ENCODE measurements at places on chromosomes 5 and 9.
A peak's percentile ranks its signal among the peaks of the same experiment; 100 is the strongest.

DNA sequence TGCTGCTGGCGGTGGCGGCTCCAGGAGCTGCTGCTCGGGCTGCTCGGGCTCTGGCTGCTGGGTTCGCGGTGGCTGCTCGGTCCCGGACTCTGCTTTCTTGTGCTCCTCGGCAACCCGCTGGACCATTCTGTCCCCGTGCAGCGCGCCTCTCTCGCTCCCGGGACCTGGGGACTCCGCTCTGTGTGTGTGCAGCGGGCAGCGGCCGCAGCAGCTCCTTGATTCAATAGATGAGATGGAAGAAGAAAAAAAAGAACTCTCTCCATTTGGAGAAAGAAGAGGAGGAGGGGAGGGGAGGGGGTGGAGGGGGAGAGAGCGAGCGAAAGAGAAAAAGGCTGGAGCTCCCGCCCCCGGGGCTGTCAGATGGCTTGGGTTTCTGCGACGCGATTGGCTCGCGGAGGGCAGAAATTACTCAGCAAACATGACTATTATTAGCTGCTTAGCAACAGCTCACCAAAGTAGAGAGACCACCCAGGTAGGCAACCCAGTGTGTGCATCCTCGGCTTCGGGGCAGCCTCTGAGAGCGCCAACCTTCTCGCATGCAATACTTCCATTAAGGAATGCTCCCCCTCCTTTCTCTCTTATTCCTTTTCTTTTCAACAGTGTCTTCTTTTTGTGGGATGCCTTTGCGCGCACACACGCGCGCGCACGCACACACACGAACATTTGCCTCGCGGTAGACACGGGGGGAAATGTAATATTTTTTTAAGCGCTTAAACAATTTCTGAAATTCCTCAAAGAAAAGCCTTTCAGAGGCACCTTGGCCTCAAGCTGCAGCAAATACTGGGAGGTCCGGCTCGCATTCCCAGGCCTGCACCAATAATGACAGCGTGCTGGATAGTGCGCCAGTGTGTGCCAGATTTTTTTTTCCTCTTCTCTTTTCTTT, 7.6 kb downstream of the PTCH1 start:
- no peak for DNase-seq

DNA sequence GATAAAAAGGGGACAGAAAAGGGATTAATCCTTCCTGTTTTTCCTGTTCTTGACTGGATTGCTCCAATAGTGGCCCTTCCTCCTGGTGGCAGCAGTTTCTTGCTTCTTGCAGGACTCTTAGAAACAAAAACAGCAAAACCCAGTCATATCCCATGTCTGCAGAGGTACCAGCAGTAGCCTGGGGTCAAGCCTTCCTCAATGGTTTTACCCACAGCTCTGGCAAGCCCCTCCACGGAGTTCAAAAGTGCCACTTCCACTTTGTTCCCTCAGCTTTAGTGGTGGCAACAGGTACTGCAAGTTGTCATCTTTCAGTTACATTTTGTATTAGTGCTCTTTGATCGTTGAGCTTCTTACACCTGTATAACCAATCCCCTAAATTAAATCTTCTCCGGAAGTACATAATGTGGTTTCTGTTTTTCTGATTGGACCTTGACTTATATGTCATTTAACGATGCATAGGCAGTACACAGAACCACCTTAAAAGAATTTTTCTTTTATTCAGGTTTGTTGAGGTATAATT, 8.7 kb upstream of the RANBP6 start:
- no peak for DNase-seq

DNA sequence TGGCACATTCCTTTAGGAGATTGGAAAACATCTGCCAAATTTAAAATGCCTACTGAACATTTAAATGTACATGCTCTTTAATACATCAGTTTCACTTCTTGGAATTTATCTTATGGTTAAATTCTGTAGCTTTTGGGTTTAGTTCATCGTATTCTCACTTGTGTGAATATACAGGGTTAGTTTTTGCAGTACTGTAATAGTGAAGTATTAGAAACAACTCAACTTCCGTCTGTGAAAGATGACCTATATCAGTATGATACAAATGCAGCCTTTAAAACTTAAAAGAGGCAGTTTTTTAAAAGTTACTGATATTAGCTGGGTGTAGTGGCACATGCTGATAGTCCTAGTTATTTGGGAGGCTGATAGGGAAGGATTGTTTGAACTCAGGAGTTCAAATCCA, 57.2 kb downstream of the CDC42SE2 start:
- DNase-seq, result no peak

DNA sequence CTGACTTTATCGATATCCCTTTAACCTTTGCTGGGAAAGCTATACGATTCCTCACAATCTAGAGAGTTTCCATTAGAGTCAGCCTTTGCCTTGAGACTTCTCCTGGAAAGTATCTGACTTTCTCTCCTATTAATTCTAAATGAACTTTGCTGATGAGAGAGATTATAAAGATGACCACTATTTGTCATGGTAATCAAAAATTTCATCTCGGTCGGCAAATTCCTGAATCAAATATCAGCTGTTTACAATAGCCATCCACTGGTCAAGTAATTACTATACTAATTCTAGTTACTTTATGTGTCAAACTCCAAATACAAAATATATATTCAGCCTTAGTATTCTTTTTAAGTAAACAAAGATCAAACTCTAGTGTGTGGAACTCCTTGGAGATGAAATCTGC, 164.4 kb upstream of the ITGA1 start:
- no peak for DNase-seq

GRCh38 chr5:10682801-10683525, 78.1 kb downstream of the DAP start:
- DNase-seq, result no peak

- no peak for DNase-seq
Observed at GRCh38 chr5:146698651-146699050, 179.9 kb downstream of the PPP2R2B start.

GRCh38 chr9:16184964-16185646, 632.3 kb downstream of the CCDC171 start:
- DNase-seq, result no peak

DNA sequence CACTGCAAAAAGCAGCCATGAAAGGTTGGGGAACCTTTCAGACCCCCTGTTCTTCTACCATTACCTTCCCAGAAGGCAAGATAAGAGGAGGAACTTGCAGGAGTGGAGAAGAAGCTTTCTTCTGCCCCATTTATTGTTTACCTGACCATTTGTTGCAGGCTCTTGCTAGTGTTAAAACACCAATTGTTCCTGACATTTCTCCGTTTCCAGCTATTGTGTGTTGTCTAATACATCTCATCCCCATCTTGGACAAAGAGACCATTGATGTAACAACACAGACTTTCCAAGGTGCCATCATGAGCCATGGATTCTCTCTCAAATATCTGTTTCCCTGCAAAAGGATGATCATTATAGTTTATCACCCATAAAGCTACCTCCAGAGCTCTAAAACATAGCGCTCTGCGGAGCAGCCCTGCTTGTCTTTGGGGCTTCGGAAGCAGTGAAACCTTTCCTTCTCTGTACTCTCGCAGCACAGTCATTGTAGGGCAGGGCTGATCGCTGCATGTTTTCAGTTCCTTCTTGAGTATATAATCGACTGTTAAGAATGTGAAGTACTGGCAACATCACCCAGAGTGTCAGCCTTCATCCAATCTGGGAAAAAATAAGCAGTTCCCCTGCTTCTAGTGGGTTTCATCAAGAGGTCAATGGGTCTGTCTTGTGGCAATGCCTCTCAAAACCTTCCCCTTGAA, 680.0 kb downstream of the SEMA5A start:
- DNase-seq, result no peak

- peak; percentile 79 for DNase-seq
Observed at GRCh38 chr9:2655411-2655901, 33.9 kb downstream of the VLDLR start.

DNA sequence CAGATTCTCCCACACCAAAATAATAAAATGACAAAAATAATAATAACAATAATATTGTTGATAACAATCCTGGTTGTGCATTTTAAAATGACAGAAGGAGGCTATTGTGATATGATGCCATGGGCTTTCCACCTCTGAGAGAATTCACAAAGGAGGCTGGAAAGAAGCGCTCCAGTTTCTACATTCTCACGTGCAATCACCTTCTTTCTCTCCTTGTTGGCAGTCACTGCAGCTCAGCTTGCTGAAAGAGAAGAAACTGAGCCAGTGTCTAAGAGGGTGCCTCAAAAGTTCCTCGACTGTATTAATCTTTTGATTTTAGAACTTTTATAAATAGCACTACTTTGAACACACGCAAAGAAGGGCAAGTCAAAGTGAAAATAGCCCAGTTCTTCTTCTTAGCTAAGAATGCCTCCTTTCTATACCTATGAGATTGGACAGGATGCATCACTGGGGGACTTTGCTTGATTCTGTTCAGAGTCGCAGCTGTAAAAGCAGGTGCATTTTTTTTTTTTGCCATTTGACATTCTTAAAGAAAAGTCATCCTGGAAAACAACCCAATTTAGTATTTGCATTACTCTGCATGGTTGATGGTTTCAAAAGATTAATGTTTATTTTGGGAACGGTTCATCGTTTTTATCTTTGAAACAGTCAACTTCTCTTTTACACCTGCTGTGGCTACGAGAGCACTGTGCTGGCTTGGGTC, 12.4 kb upstream of the SUB1 start:
- DNase-seq, result no peak

- no peak for DNase-seq
Observed at GRCh38 chr5:40614466-40614865, 65.2 kb upstream of the PTGER4 start.

DNA sequence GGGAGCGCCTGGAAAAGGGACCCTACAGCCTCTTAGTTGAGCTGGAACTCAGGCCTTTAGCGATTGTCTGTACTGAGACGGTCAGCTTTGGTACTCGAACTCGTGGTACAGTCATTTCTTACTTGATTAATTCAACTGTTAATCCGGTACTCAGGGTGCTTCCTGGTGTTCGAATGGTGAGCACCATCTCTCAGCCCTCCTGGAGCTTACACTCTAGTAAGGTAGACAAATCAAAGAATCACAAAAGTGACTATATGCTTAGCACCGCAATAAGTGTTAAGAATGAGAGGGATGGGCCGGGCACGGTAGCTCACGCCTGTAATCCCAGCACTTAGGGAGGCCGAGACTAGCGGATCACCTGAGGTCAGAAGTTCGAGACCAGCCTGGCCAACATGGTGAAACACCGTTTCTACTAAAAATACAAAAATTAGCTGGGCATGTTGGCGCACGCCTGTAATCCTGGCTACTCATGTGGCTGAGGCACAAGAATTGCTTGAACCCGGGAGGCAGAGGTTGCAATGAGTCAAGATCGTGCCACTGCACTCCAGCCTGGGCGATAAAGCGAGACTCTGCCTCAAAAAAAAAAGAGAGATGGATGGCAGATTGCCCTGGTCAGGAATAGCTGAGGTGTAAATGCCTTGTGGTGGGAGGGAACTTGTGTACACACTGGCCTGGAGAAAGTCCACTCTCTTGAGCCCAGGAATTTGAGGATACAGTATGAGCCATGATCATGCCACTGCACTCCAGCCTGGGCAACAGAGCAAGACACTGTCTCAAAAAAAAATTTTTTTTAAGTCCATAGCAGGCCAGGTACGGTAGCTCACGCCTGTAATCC, 981 bp downstream of the TCOF1 start:
- DNase-seq, result no peak

DNA sequence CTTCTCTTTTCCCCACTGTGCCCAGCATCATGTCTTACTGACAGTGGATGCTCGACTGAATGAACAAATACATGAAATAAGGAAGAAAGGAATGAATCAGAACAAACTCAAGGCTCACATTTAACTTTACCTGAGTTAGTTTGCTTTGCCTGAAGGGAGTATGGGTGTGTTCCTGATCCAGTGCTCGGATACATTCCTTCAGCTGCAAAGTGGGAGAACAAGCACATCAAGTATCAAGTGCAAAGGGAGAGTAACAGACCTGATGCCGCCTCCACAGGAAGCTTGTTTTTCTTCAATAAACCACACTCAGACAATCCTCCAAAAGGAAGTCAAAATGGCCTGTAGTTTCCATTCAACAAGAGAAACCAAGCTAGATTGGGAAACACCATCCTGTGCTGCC, 66.1 kb downstream of the KIF24 start:
- no peak for DNase-seq

- DNase-seq, result no peak
Observed at GRCh38 chr5:171451421-171451820, 32.0 kb downstream of the FGF18 start.

- DNase-seq, result no peak
Observed at GRCh38 chr9:131258698-131259431, 17.4 kb downstream of the FAM78A start.

DNA sequence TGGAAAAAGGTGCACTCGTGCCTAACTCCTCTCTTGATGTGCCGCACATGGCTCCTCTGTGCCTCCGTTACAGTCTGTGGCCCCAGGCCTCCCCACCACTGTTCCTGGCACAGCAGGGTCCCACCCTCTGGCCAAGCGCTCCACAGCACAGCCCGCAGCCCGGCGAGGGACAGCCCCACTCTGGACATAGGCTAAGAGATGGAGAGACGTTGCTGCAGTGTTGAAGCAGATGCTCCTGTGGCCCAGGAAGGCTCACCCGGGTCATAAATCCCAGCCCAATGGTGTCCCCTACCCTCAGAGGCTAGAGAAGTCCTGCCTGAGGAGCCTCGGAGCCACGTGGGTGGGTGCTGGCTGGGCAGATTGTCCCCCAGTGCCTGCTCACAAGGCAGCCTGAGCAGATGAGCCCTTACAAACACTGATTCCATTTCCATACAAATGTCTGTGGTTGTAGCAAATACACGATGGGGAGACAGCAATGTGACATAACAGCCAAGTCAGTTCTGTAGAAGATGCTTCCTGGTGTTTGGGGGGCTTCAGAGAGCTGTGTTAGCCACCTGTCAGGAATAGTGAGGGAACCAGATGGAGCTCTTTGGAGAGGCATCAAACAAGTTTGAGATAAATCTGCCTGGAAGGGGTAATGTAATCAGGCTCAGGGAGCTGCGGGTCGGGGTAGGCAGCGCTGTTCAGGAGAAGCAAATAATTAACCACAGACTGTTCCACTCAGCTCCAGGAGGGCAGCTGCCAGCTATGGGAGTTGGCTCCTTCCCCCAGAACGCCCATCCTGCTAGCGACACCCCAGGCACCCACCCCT, 41.7 kb downstream of the C5orf15 start:
- no peak for DNase-seq

- peak; percentile 57 for DNase-seq
Observed at GRCh38 chr5:10860645-10861422, 99.8 kb upstream of the DAP start.

- no peak for DNase-seq
Observed at GRCh38 chr9:114388764-114389375, 1.1 kb upstream of the AKNA start.

DNA sequence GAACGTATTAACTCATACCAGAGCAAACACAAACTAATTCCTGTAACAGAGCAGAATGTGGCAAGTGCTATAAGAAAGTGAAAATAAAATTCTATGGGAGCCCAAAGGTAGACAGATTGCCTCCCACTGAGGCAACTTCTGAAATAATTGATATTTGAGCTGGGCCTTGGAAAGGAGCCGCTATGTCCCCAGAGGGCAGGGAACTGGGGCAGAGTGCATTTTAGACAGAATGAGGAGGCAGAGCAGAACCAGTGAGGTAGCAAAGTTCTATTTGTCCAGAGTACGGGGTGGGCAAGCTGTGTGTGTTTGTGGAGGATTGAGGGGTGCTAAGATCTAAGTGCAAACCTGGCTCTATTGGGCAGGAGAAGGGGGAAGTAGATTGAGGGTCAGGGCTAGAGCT, 19.8 kb downstream of the CDO1 start:
- no peak for DNase-seq
